ENCODE measurements at places on chromosomes 1 and 21.

DNA sequence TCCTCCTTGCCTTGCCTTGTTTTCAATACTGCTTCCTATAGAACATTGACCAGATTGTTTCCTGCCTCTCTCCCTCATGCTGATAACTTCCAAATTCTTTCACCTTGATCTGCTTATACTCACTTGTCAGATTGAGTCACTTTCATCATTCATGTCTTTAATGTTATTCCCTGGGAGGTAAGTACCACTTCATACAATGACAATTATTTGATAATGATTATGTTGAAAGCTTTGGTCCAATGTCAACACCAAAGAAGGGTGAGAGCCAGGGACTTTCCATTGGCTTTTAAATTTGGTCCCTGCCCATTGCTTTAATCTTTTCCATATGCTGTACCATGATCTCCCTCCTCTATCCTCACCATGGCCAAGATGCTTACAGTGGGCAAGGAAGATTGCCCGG lies 137.4 kb downstream of the SYT2 start:
- no peak for DNase-seq

DNA sequence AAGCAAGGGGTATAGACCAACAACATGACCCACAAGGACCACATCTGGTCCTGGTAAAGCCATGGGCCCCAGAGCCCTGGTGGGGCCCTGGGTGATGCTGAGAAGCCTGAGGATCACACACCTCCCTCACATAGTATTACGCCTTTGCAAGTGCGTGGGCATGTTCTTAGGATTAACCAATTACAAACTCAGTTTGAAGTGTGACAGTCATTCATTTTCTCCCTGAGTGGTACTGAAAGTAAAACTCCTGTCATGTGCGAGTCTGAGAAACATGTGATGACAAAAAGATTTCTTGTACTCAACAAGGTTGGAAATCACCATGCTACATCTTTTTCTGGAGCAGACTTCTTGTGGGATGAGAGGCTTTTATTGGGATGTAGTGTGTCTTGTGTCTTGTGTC lies 315.3 kb upstream of the DUSP10 start:
- no peak for DNase-seq

DNA sequence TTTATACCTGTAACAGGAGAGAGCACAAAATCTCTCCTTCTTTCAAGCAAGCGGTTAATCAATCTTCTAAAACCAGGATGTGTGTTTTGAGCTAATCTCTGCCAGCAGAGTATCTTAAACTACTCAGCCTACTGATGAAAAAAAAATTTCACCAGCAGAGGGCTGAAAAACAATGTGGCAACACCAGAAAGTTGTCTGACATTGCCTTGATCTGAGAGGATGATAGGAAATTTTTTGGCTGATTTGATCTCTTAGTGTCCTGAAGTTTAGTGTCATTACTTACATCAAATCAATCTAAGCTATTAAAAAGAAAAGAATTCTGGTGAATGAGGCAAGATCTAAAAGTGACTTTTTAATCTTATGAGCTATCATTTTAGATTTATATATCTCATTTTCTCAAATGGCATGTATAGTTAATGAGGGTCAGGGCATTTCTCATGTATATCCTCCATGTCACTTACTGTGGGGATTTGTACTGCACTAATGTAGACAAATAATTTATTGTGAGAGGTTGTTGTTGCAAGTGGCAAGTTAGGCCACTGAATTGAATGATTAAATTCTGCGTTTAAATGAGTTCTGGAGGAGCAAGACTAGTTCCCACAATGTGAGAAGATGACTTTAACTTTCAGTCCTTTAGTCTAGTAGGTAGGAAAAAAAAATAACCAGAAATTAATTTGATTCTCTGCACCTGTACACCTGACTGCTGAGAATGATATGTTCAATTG lies 10.9 kb downstream of the ADAMTS1 start:
- no peak for DNase-seq

DNA sequence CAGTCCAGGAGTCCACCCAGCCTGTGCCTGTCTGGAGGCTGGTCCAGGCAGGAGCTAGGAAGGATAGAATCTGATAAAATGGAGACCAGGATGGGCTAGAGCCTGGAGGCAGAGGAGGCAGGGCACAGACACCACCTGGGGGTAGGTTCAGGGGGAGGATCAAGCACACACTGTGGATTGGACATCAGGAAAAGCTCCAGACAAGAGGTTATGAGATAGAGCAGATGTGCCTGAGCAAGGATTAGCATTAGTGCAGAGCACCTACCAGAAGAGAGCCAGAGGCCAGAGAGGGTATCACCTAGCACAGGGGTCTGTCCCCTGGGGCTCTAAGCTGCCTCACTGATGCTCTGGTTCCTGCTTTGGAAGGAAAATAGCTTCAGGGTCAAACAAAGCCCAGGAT lies 216.7 kb upstream of the ZC3H12A start:
- no peak for DNase-seq

GRCh38 chr1:110780600-110781484 lies 92.1 kb upstream of the CD53 start:
- DNase-seq: peak; percentile 5

- no peak for DNase-seq
These were observed 19.8 kb downstream of the SERINC2 start for GRCh38 chr1:31432592-31433395.

DNA sequence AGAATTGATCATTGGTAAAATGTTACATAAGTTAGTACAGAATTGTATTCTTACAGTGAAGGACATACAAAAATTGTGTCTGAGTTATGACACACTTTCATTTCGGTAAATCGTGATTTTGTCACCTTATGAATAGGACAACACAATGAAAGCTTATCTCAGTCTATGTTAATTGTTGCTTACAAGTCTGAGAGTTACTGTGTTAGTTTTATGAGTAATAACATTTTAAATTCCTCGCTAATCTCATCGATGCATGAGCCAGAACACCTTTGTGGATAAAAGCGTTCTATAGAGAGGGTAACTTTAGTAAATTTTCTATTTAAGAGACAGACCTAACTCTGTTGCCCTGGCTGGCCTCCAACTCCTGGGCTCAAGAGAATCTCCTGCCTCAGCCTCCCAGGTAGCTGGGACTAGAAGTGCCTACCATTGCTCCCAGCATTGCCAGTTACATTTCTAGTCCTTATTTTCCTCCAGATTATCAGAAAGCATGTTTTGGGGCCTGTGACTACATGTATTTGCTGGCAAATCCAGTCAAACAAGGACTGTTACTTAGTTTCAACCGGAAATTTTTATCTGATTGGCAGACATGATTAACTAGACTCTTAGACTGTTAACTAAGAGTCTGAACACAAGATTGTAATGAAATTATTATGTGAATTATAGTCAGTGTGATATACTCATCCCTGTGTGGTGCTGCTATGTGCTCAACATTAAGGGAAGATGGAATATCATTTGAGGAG lies 3.0 kb downstream of the PRRC2C start:
- DNase-seq: no peak

GRCh38 chr1:78483903-78484302 lies 6.9 kb upstream of the PTGFR start:
- no peak for DNase-seq

GRCh38 chr1:27710574-27710973 lies 15.2 kb upstream of the FAM76A start:
- no peak for DNase-seq

DNA sequence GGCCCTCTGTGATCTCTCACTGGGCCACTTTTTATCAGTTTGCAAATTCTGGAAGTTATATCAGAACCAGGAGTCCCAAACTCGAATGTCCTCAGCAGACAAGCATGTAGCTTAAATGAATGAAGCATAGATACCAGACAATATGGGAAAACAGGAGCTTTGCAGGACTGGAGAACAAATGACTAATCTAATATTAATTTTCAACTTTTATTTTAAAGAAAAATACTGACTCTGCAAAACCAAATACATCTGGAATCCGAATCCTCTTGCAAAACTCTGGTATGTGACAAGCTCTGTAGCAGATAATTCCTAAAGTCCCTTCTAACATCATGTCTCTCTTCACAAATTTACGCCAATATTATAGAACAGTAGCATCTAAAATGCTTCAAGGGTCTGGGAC lies 427.4 kb downstream of the TTLL7 start:
- DNase-seq: no peak

DNA sequence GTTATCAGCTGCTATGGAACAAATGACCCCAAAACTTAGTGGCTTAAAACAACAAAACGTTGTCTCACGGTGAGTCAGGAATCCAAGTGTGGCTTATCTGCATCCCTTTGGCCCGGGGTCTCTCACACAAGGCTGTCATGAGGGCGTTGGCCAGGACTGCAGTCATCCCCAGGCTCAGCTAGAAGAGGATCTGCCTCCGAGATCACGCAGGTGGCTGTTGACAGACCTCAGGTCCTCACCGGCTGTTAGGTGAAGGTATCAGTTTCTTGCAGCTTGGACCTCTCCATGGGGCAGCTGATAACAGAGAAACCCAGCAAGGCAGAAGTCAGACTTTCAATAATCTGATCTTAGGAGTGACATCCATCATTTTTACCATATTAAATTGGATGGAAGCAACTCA lies 52.7 kb upstream of the SYT6 start:
- DNase-seq: no peak

- DNase-seq: no peak
These were observed at the start of gene AGMAT for GRCh38 chr1:15584489-15585363. Gene AGMAT (minus strand): TSS chr1:15585051. CDS start chr1:15584967, 84 bp downstream.

GRCh38 chr1:30650038-30650967 lies 73.1 kb downstream of the MATN1 start:
- DNase-seq: no peak

DNA sequence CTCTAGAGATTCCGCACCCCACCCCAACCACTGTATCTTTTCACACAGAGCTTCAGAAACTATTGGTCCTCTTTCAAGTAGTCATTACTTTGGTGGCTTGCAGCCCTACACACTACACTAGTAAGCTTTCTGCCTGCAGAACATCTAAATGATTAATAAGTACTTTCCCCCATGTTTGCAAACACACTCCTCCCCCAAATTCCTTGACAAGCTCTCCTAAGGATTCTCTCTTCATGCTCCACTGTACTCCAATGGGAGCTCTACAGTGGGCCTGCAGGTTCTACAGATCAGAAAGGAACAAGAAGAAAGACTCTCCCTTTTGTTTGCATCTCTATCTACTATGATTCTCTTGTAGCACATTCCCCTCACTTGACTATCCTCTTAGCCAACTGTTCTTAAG lies 16.3 kb upstream of the NUF2 start:
- no peak for DNase-seq

DNA sequence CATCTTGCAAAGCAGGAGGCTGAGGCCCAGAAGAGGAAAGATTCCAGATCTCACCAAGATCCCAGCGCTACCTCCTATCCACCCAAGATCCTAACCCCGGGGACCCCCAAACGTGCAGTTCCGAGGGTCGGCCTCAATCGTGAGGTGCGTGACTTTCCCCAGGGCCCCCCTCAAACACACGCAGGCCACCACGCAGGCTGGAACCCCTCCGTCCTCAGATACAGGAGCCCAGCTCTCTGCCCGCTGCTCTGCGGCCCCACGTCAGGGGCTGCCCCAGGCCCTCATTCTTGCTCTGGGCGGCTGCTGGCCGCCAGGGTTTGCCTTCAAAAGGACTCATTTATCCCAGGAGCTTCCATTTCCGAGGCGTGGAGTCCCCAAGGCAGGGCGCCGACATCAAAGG lies 39.9 kb downstream of the KRTAP10-1 start:
- no peak for DNase-seq

DNA sequence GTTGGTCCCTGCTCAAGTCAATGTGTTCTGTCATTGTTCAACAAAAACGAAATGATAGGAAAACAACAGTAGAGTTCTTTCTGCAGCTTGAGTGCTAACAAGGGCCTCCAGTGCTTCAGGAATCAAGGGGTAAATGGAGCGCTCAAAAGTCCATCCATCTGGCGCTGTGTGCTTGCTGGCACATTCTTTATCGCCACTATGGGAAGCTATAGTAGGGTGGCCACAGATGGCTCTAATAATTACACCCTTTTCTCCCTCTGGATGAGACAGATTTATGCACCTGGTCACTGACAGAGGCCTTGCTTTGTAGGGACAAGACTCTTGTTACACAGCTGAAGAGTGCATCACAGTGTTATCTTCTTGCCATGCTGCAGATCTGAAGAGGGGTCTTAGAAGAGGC lies 136.0 kb downstream of the GDAP2 start:
- no peak for DNase-seq

GRCh38 chr1:110053552-110054428 lies 16.7 kb downstream of the ALX3 start:
- DNase-seq: no peak

DNA sequence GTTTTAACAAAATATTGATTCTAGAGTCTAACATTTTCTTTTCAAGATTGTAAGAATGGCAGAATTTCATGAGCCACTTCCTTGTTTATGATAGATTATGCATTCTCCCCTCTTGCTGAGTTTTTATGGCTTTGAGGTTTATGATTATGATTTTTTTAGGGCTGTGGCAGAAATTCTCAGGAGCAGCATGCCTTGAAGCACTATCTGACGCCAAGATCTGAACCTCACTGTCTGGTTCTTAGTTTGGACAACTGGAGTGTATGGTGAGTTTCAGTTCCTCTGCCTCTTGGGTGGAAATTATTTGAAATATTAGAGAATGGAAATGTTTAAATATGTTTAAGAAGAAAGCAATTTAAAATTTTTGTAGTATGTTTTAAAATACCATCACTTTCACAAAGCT lies 10.2 kb downstream of the USP16 start:
- DNase-seq: no peak

- no peak for DNase-seq
These were observed 125.0 kb downstream of the TIAM1 start for GRCh38 chr21:31218830-31219608.

GRCh38 chr1:221672239-221672645 lies 69.6 kb downstream of the DUSP10 start:
- no peak for DNase-seq

DNA sequence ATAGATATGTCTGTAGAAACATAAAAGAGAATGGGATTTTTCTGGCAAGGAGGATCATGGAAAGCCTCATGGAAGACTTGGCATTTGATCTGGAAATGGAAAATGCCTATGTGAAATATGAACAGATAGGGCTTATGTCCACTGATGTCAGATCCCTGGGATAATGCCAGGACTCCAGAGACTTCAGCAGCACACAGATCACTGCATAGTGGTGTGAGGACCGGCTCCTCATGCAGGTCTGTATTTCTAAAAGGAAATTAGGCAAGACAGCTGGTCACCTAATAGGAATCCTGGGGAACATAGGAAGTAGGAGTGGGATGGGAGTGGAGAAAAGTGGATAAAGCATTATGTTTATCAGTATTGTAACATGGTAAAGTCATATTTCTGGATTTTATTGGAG lies 56.8 kb upstream of the IPO9 start:
- no peak for DNase-seq

- no peak for DNase-seq
These were observed 184.7 kb downstream of the TOMM20 start for GRCh38 chr1:234943836-234944402.

- DNase-seq: no peak
These were observed 112.9 kb downstream of the ZBTB18 start for GRCh38 chr1:244163861-244164510.

- DNase-seq: no peak
These were observed 147.8 kb downstream of the PGBD5 start for GRCh38 chr1:230278376-230278775.
